Smooth muscle cell of the pulmonary artery (primary cell): ENCODE measurements at places on chromosomes 7 and 10. TPM values are rescaled to one million over a fixed set of nuclear protein-coding genes. Genes with fewer than 3 reads are reported as not detected.

Gene RARRES2
- total RNA-seq: 0.65 and 1.7 TPM in 2 replicates

Gene HYAL4
- total RNA-seq: not detected in 2 replicates

Gene LRIT2
- total RNA-seq: not detected in 2 replicates

Gene PI4K2A
- total RNA-seq: 21.6 and 24.0 TPM in 2 replicates

Gene ZCCHC24
- 27.8 and 33.8 TPM in 2 replicates for total RNA-seq
